GM12891 (cell line): ENCODE measurements at places on chromosomes 4 and X.

DNA sequence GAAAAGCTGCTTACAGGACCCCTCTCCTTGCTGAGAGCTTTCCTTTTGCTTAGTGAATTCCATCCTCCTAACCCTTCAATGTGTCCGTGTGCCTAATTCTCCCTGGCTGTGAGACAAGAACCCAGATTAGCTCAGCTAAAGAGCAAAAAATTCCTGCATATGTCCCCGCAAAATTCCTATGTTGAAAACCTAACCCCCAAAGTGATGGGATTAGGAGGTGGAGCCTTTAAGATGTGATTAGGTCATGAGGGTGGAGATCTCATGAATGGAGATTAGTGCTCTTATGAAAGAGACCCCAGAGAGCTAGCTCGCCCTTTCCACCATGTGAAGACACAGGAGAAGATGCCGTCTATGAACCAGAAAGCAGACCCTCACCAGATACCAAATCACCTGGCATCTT is 503.0 kb upstream of the DIAPH2 start:
- no peak for DNase-seq

DNA sequence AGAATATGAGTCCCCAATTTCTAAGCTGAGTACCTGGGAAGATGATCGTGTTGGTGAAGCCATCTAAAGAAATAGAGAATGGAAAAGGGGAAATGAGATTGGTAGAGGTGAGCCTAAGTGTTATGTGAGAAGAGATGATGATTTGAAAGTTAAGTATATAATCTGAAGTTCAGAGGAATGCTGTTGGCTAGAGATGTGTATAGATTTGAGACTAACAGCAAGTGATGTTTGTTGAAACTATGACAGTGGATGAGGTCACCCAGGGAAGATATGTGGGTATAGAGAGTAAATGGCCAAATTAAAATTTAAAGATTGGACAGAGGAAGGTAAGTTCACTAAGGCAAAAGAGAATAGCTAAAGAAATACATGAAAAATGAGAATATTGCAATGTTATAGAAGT is 324.2 kb downstream of the MAPK10 start:
- DNase-seq: no peak

DNA sequence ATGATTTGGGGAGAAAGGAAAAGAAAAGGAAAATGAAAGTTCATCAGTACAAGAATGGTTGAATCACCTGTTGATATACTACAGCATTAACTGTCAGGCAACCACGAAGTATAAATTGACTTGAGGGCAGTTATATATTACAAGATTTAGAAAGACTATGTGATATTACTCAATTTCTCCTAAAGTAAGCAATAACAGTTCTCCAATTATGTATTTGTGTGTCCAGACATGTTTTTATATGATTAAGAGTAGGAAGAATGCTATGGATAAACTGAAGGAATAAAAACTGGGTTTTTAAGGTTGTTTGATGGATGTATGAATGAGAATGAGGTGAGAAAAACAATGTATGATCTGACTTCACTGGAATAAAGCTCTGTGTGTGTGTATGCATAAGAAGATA is 2234.4 kb downstream of the ARAP2 start:
- DNase-seq: no peak

GRCh38 chr4:156771171-156771837 is 200.3 kb downstream of the PDGFC start:
- no peak for DNase-seq

- no peak for DNase-seq
Observed at GRCh38 chr4:31007858-31008257, 287.7 kb downstream of the PCDH7 start.

DNA sequence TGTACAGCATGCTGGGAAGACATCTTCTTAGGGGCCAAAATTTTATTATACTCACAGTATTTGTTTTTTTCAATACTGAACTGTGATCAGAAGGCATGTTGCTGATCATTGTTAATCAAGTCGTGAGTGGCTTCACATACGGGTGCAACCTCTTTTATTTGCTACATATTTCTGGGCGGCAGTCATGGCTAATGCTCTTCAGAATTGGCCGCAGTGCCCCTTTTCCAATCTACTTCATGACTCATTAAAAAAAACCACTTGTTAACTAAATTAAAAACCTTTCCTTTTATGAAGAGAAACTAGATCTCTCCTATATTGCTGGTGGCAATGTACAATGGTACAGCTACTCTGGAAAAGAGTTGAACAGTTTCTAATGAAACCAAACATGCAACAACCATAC is 101.5 kb upstream of the C1GALT1C1 start:
- no peak for DNase-seq

GRCh38 chrX:153686711-153687110 is 1.0 kb upstream of the SLC6A8 start:
- DNase-seq: no peak

- DNase-seq: no peak
Observed at GRCh38 chrX:150456466-150456865, 93.3 kb downstream of the MAMLD1 start.

- no peak for DNase-seq
Observed at GRCh38 chrX:63394872-63395271, 43.7 kb upstream of the SPIN4 start.

- DNase-seq: no peak
Observed at GRCh38 chr4:103011378-103012025, 8.0 kb downstream of the SLC9B1 start.

GRCh38 chr4:127364397-127364796 is 268.4 kb upstream of the INTU start:
- no peak for DNase-seq

GRCh38 chr4:151204925-151205524 is 71.9 kb upstream of the PRSS48 start:
- no peak for DNase-seq

- DNase-seq: no peak
Observed at GRCh38 chr4:187840814-187841213, 154.8 kb upstream of the ZFP42 start.

- DNase-seq: no peak
Observed at GRCh38 chr4:174255786-174256185, 27.7 kb downstream of the FBXO8 start.

DNA sequence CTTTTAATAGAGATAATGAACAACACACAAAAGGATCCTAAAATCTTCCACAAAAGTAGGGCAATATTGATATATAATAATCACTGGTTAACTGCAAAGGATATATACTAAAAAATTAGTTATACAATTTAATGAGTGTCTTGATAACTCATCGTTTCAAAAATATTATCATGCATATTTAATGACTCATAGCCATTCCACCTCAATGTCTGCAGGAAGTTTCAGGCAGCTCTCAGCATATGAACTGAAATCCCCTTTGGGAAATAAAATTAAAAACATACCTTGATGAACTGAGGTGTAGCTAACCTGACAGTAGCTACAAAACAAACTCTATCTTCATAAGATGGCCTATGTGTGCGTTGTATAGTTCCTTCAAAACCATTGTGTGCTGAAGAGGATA is 62.9 kb downstream of the TMEM165 start:
- no peak for DNase-seq

DNA sequence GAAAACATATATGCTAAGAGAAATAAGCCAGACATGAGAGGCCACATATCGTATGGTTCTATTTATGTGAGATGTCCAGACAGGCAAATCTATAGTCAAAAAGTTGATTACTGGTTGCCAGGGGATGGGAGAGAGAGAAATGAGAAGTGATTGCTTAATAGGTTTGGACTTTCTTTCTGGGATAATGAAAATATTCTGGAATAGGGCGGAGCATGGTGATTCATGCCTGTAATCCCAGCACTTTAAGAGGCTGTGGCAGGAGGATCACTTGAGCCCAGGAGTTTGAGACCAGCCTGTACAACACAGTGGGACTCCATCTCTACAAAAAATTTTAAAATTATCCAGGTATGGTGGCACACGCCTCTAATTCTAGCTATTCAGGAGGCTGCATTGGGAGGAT is 22.4 kb downstream of the RBM47 start:
- DNase-seq: no peak
